ENCODE measurements at places on chromosomes 16 and 17.

DNA sequence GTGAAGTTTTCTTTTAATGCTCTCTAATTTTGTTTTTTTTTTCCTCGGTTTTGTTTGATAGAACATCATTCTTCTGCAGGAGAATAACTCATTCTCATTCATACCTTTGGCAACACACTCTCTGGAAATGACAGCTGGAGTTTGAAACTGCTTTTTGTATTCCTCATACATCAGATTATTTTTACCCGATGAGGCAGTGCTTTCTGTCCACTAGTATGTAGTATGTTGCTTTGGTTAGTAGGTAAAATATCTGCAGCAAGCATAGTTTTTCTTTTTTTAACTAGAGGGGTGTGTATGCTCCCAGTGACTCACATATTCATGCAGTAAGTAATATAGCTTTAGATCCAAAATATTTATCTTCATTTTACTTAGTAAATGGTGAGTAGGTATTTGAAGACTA, 6.4 kb downstream of the PRKCA start:
- DNase-seq = no peak

DNA sequence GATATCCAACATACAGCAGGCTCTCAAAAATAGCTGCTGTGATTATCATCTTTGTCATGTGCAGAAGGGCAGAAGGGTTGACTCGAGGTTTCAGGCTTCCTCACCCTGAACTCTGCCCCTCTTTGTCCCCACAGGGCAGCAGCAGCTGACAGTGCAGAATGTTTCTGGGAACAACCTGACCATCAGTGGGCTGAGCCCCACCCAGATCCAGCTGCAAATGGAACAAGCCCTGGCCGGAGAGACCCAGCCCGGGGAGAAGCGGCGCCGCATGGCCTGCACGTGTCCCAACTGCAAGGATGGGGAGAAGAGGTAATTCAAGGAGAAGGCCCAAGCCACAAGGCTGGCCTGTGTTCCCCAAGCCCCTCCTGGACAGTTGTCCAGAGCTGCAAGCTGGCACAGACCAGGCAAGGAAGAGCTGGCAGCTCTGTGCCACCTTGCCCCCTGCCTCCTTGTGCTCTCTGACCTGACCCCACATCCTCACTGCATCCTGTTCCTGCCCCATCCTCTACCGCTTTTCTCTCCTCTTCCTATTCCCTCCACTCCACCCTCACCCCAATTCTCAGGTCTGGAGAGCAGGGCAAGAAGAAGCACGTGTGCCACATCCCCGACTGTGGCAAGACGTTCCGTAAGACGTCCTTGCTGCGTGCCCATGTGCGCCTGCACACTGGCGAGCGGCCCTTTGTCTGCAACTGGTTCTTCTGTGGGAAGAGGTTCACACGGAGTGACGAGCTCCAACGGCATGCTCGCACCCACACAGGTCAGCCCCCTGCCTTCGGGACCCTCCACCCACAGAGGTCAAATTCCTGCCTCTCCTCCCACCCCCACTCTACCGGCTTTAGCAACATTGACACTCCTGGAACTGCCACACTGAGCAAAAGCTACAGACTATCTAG, 16.3 kb upstream of the PNPO start:
- DNase-seq = no peak

- no peak for DNase-seq
Observed at GRCh38 chr16:22788193-22788530, 25.8 kb upstream of the HS3ST2 start.

- no peak for DNase-seq
Observed at GRCh38 chr17:41785091-41785858, 1.2 kb downstream of the JUP start.

DNA sequence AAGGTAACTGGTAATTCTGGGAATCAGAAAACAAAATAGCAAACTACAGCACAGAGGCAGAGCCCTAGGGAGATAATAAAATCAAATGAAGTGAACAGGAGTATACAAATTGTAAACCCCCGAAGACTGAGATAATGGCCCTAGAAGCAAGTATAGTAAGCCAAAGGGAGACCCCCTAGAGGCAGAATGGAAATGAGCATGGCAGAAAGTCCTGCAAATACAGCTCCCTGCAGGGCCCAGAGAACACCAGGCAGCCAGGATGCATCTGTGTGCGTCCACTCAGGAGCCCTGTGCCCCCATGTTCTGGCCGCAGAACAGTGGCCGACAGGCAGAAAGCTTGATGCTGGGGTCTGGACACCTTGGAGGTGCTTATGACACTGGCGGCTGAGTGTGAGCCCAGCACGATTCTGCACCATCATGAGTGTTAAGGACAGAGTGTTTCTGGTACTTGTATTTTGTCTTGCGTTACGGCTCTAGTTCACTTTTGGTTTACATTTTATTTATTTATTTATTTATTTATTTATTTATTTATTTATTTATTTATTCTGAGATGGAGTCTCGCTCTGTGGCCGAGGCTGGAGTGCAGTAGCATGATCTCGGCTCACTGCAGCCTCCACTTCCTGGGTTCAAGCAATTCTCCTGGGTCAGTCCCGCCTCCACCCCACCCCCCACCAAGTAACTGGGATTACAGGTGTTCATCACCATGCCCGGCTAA, 48.7 kb downstream of the RGS9 start:
- DNase-seq = no peak

DNA sequence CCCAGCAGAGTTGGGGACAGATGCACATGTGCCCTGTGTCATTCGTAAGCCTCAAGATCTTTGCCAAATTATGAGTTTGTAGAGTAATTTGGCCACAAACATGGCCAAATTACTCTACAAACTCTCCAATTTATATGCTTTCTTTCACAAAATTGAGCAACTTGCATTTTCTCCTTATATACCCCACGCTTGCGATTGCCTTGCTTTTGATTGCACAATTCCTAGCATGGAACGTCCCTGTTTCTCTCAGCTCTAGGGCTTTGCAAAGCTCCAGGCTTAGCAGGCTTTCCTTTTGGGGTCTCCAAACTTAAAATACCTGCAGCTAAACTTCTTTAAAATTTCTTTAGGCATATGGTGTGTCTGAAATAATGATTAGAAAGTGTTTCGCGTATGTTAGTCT, 28.5 kb upstream of the MAF start:
- no peak for DNase-seq

- no peak for DNase-seq
Observed at GRCh38 chr17:79646721-79647455, 36.0 kb upstream of the RBFOX3 start.

GRCh38 chr17:49471089-49471683, 23.9 kb upstream of the NGFR start:
- no peak for DNase-seq

DNA sequence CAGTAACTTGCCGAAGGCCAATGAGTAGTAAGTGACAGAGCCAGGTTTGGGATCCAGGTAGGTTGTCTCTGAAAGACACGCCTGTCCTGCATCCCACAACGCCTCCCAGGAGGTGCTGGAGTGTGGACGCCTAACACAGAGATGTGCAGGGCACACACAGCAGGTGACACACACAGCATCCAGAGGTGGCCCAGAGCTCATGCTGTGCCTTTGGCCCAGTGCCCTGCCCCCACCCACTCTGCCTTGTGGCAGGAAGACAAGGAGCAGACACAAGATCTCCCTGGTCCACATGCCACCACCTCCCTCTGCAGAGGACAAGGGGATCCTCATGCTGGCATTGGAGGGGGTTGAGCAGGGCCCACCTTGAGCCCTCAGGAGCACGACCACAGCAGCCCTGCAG, 14.7 kb upstream of the STH start:
- no peak for DNase-seq

- no peak for DNase-seq
Observed at GRCh38 chr16:59840169-59840568, 1106.1 kb upstream of the GOT2 start.

DNA sequence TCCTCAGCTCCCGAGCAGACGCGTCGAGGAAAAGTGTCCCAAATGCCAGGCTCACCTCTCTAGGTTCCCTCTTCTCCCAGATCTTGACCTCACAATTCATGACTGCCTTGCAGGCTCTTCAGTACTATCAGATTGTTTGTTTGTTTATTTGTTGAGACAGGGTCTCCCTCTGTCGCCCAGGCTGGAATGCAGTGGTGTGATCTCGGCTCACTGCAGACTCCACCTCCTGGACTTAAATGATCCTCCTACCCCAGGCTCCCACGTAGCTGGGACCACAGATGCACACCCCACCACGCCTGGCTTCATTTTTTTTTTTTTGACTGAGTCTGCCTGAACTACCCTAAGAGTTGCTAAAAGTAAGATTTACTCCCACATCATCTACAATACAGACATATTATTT, 15.9 kb downstream of the TMEM235 start:
- no peak for DNase-seq

- no peak for DNase-seq
Observed at GRCh38 chr17:51032850-51033249, 87.8 kb downstream of the SPAG9 start.

GRCh38 chr17:73722165-73722564, 77.9 kb upstream of the SDK2 start:
- peak; percentile 8 for DNase-seq

- peak; percentile 51 for DNase-seq
Observed at GRCh38 chr16:19696328-19696727, 21.7 kb downstream of the KNOP1 start.

DNA sequence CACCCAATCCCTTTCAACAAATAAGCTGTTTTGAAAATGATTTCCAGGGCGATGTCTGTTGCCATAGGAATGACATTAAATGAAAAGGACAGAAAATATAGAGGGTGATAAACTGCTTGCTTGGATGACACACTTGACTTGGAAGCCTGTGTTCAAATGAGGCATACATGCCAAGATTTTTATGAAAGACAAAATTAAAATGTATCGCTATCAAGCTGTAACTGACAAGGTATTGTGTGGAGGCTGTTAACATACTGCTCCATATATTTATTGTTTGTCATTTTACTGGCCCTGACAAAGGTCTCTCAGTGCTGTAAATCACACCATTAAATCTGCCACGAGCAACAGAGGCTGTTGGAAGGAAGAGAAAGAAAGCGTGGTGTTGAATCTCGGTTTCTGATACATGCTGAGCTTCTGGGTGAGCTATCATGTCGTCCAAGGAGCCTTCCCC, 456.2 kb upstream of the SALL1 start:
- no peak for DNase-seq

DNA sequence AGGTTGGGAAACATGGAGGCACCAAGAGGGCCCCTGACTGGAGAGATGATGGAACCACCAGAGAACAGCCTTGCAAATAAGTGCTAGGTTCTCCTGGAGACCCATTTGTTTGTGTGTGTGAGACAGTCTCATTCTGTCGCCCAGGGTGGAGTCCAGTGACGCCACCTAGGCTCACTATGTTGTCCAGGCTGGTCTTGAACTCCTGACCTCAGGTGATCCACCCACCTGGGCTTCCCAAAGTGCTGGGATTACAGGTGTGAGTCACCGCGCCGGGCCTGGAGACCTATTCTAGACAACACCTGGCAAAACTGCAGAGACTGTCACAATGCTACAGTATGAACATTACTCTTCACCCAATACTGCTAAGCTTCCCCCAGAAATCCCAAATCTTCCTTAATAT, 1.5 kb downstream of the NPLOC4 start:
- DNase-seq = no peak

DNA sequence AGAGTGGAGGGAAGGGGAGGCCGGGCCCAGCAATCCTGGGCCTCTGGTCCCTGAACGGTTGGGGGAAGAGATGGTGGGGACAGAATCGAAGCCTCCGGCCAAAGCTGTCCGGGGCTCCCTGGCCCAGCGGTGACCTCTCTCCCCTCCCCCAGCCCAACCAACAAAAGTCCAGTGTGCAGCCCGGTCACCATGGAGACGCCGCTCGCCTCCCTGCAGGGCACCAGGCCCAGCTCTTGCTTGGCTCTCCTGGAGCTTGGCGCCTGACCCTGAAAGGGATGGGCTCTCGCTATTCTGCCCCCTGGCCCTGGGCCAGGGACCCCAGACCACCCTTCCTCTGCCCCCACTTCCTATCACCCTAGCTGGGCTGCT, 1.3 kb downstream of the METRN start:
- DNase-seq = no peak

GRCh38 chr17:29714146-29714545, 91.4 kb upstream of the CORO6 start:
- no peak for DNase-seq

- no peak for DNase-seq
Observed at GRCh38 chr16:12090151-12090530, 113.6 kb downstream of the SNX29 start.

- no peak for DNase-seq
Observed at GRCh38 chr17:8622191-8622590, 8.3 kb downstream of the MYH10 start.

- no peak for DNase-seq
Observed at GRCh38 chr16:86022381-86022960, 123.5 kb downstream of the IRF8 start.

DNA sequence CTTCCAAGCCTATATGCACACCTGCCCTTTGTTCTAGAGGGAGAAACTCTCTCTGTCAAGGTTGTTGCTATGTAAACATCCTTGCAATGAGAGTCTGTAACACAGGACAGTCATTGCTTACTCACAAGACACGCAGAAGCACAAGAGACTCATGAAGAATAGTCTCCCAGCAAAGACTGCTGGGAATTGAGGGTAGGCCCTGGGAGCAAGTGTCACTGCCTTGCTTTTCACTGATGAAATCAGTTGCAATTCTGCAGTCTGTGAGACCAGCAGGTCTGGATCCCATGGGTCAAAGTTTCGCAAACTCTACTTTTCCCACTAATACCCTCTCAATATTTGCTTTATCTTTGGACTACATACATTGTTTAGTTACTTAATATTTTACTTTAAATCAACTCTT, 177.4 kb downstream of the FTO start:
- DNase-seq = no peak

GRCh38 chr16:10805334-10805733, 13.3 kb downstream of the TVP23A start:
- DNase-seq = no peak

GRCh38 chr17:48513666-48514455, 16.9 kb downstream of the HOXB1 start:
- DNase-seq = no peak

DNA sequence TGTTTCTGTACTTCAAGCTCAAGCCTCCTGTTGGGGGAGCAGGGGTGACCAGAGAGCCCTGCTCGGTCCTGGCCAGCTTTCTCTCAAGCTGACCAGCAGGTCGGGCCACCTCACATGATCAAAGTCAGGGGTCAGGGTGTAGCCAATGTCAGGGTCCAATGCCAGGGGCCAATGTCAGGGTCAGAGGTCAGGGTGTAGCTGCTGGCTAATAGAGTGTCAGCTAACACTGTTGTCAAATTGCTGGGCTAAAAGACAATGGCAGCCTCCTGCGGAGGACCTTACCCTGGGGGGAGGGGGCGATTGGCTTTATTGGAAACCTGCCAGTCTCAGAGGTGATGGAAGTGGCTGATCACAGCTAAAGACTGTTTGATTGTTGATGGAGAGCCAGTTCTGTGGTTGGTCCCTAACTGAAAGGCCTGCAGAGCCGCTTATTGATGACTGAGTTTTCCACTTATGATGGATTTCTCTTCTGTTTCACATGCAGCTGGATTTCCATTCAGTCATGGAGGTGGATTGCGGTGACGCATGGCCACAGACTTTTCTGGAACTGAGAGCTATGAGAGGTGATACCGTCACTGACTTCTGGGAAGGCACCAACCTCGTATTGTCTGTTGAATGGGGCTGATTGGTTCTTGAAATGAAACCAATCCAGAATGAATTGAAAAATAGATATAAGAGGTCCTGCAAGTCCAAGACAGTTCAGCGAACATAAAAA, 97.4 kb upstream of the ZFHX3 start:
- DNase-seq = no peak

Data from stimulated activated CD4-positive, alpha-beta T cell treated with anti-CD3 and anti-CD28 coated beads, Interleukin-15, amount 100 ng/mL, for 24 hours (primary cell).